ENCODE measurements at places on chromosomes 3 and 15.
A peak's percentile ranks its signal among the peaks of the same experiment; 100 is the strongest.

DNA sequence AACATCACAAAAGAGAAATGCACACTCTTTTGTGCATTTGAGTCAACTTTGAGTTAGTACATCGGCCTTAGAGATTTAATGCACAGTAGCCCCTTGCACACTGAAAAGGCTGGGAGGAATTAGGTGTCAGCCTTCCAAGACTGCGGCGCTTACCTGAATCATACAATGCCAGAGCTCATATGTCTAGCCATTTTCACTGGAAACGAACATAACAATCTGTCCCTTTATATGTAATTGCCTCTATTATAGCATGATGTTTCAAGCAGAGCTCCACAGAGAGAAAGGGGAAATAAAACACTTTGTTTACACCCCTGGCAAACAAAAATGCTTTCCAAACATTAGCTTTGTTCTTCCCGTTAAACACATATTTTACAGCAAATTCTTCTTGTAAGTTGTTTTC lies 315.7 kb upstream of the SLCO3A1 start:
- DNase-seq, result no peak

- no peak for DNase-seq
Observed at GRCh38 chr15:56366211-56366610, 985 bp downstream of the TEX9 start.

DNA sequence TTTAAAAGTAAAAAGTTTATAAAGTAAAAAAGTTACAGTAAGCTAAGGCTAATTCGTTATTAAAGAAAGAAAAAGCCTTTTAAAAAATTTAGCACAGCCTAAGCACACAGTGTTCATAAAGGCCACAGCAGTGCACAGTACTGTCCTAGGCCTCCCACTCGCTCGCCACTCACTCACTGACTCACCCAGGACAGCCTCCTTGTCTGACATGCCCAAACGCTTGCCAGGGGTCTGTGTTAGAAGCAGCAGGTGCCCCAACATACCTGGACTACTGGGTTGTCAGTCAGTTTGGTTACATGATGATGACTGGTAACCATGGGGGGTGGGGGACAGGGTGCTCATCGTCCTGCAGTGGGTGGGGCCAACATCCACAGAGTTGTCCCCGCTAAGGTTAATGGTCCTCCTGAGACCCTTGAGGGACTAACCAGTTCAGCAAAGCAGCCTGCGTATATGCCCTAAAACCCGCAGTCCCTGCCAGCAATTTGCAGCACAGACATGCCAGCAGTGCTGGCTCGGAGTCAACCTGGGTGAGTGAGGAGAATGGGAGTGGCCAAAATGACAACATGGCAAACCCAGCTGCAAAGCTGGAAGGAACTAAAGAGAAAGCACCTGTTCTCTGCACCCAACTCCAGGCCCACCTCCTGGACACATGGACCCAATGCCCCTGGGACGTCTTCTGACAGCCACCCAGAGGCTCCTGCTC lies 49.2 kb downstream of the CYFIP1 start:
- DNase-seq, result no peak

- DNase-seq, result no peak
Observed at GRCh38 chr3:30875505-30875904, 19.0 kb downstream of the GADL1 start.

- no peak for DNase-seq
Observed at GRCh38 chr3:50536471-50537180, 30.9 kb downstream of the C3orf18 start.

DNA sequence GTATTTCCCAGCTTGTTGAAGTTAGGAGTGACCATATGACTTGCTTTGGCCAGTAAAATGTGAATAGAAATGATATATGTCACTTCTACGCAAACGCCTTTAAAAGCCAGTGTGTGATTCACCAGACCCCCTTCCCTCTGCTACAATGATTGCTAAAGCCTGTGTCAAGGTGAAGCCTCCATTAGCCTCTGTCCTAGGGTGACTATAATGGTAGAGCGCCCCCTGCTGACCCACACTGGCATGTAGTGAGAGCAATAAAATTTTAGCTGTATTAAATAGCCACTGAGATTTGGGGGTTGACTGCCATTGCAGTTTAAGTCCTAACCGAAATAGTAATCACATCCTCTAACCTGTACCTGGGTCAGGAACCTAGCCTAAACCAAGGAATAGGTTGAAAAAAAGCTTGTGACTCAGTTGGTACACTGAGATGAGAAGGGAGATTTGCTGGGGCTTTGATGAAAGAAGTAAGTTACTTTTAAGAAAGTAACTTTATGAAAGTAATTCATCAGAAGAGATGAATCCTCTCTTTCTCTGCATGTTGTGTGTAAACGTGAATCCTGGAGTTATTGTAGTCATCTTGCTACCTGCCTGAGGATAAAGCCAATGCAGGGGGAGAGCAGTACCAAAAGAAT lies 52.6 kb downstream of the GTF2E1 start:
- DNase-seq, result peak; percentile 24

- DNase-seq, result peak; percentile 2
Observed at GRCh38 chr3:87127281-87127680, 99.8 kb upstream of the CHMP2B start.

- DNase-seq, result peak; percentile 84
Observed at GRCh38 chr3:120203016-120203415, 82.0 kb downstream of the GPR156 start.

- DNase-seq, result no peak
Observed at GRCh38 chr3:187039100-187039722, 100.1 kb downstream of the RPL39L start.

- no peak for DNase-seq
Observed at GRCh38 chr15:92079047-92079446, 225.5 kb downstream of the SLCO3A1 start.

- DNase-seq, result no peak
Observed at GRCh38 chr3:15120986-15121385, 22.0 kb upstream of the RBSN start.

- DNase-seq, result peak; percentile 25
Observed at GRCh38 chr3:97793420-97794019, 28.3 kb upstream of the CRYBG3 start.

DNA sequence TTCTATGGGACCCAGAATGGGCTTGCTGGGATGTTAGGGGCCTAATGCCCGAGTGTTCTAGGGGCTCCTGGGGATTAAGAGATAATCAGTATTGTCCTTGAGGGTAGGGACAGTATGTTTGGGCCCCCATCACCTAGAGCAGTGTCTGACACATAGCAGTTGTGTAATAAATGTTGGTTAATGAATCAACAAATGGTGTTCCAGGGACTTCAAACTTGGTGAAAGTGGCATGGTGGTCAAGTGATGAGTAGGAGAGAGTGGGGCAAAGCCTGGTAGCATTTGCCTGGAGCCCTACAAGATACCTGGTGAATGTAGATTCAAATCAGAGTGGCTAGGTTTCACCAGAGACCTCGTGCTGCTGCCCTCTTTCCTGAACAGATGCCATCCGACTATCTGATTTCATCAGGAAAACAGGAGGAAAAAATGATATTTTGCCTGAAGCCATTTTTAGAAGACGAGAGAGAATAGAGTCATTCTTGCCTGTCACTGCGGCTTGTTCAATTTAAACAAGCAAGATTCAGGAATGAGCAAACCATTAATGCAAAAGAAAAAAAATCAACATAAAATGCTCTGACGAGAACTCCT lies 117.3 kb downstream of the RPL22L1 start:
- DNase-seq, result no peak

- DNase-seq, result no peak
Observed at GRCh38 chr3:112654979-112655378, 14.0 kb upstream of the CCDC80 start.

- no peak for DNase-seq
Observed at GRCh38 chr15:63544258-63545026, 40.0 kb downstream of the USP3 start.

- DNase-seq, result no peak
Observed at GRCh38 chr3:169869484-169870220, at the start of gene LRRC31. TSS of gene LRRC31 (minus strand) at chr3:169869935. CDS start at chr3:169869807, 128 bp downstream.

GRCh38 chr3:184827572-184827971 lies 15.6 kb downstream of the VPS8 start:
- no peak for DNase-seq

DNA sequence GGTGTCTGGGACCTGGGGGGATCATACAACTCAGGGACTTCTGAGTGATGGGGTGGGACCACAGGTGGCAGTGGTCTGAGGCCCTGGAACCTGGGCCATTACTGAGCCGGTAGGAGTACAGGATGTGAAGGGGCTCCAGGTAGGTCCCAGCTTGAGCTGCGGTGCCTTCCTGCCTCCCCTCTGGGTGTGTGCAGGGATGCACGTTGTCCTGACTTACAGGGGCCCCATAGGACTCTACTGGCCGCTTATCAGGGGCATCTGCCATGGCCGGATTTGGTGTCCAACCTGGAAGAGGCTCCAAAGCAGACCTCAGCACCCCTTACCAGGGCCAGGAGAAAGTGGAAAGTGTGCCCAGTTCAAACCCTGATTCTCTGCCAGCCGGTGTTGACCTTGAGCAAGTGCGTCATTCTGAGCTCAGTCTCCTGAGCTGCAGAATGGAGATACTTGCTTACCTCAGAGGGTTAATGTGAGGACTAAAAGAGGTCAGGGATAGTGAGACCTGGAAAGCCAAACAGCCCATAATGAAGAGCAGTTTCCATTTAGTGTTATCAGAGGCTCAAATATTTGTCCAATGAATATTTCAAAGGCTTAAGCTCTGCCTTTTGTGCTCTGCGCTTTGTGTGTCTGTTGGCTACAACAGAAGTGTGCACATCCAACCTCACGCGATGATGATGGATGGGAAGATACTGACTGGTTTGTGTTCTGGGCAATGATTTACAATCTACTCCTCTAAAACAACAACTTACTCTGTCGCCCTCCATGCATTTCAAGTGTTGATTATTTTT lies 35.4 kb upstream of the ESYT3 start:
- DNase-seq, result no peak

DNA sequence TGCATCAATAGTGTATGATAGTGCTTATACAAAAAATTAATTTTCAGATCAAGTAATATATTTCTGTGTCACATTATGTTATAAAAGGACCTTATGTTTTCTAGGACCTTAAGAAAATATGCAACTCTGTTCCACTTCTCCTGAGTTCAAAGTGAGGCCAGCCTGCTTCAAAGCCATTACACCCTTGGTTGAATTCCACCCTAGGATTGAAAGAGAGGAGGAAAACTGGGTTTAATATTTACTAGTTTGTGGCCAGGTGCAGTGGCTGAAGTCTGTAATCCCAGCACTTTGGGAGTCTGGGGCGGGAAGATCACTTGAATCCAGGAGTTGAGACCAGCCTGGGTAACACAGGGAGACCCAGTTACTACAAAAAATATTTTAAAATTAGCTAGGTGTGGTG lies 32.9 kb upstream of the NR1I2 start:
- no peak for DNase-seq

- no peak for DNase-seq
Observed at GRCh38 chr3:146161663-146162002, 649 bp upstream of the PLOD2 start.

DNA sequence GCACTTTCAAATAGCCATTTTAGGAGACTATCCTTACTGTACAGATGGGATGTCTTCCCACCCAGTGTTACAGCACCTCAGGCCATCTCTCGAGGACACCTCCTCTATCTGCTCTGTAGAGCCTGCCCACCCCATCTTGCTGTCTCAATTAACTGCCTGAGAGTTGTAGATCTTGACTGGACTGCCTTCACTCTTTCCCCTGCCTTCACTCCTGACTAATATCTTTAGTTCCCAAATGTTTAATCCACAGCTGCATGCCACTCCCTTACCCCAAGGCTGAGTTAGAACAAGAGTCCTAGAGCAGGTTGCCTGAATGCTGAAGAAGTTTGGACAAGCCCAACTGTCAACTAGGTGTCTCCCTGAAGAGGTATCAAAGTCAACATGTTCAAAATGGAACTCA lies 1.3 kb upstream of the PP2D1 start:
- no peak for DNase-seq

DNA sequence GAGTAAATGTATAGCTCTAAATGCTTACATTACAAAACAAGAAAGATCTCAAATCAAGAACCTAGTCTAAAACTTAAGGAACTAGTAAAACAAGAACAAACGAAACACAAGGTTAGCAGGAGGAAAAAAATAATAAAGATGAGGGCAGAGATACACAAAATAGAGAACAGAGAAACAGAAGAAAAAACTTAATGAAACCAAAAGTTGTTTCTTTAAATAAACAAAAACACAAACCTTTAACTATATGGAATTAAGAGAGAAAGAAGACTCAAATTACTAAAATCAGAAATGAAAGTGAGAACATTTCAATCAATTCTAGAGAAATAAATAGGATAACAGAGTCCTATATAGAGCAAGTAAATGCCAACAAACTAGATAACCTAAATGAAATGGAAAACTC lies 59.6 kb downstream of the DLG1 start:
- no peak for DNase-seq

GRCh38 chr3:27714146-27714526 lies 8.0 kb downstream of the EOMES start:
- DNase-seq, result no peak

GRCh38 chr15:100248236-100248635 lies 93.5 kb downstream of the ADAMTS17 start:
- no peak for DNase-seq

GRCh38 chr3:192884777-192885773 lies 32.6 kb downstream of the MB21D2 start:
- DNase-seq, result no peak

DNA sequence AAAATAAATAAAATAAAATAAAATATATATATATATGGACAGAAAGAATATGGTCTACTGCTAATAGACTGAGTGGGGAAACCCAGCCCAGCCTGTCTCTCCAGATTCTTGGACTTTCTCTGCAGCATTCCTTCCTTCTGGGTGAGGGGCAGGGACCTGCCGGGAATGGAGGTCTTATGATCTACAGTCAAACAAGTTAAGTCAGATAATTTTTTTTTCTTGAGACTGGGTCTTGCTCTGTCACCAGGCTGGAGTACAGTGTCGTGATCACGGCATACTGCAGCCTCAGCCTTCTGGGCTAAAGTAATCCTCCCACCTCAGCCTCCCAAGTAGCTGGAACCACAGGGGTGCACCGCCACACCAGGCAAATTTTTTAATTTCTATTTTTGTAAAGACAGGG lies 33.5 kb upstream of the ZNF774 start:
- no peak for DNase-seq

GRCh38 chr3:60301142-60301541 lies 950.1 kb downstream of the FHIT start:
- DNase-seq, result no peak

- no peak for DNase-seq
Observed at GRCh38 chr3:13588993-13589392, 40.1 kb downstream of the FBLN2 start.

GRCh38 chr15:50791486-50791885 lies 26.0 kb upstream of the SPPL2A start:
- DNase-seq, result no peak

DNA sequence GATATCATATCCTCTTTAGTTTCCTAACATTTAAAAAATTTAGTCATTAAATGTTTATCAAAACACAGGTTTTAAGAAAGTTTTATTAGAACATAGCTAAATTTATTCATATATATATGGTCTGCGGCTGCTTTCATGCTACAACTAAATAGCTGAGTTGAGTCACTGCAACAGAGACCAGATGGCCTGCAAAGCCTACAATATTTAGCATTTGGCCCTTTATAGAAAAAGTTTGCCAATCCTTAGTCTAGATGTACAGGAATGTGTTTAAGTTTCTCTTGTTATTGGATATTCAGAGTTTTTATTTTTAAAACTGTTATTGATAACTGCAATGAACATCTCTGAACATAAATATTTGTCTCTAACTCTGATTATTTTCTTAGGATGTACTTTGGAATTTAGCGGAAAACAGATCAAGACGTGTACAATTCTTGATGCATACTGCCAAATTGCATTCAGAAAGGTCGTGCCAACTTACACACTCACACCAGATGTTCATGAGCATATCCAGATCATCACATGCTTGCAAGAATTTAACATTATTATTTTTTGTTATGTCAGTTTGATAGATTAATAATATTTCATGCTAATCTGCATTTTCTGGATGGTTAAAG lies 157.9 kb downstream of the STAC start:
- no peak for DNase-seq

GRCh38 chr15:63093486-63094205 lies 28.0 kb upstream of the LACTB start:
- DNase-seq, result no peak

All from AG09309 (cell line).